Fibroblast of skin of left quadriceps (primary cell): ENCODE measurements at places on chromosomes 5 and 9.

DNA sequence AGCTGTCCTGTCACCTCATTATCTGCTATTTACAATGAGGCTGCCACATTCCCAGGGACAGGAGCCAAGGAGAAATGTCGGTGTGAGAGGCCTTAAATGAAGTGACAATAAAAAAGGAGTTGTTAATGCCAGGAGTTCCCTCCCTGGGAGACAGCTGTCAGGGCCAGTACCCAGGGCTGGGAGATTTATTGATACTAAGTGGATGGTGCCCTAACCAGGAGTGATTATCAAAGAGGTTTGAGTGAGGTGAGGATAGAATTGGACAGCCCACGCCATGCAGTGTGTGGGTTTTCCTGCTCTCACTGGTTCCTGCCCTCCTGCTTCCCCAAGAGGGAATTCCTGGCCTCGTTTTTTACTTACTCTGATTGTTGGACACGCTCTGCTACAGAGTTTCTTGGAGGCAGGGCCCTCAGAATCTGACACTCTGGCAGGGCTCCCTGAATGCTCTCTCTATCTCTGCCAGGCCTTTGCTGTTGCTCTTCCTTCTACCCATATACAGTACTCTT lies 150.8 kb downstream of the GRIA1 start:
- no peak for DNase-seq

- DNase-seq = no peak
These were observed 17.1 kb downstream of the ARSK start for GRCh38 chr5:95572016-95572415.

DNA sequence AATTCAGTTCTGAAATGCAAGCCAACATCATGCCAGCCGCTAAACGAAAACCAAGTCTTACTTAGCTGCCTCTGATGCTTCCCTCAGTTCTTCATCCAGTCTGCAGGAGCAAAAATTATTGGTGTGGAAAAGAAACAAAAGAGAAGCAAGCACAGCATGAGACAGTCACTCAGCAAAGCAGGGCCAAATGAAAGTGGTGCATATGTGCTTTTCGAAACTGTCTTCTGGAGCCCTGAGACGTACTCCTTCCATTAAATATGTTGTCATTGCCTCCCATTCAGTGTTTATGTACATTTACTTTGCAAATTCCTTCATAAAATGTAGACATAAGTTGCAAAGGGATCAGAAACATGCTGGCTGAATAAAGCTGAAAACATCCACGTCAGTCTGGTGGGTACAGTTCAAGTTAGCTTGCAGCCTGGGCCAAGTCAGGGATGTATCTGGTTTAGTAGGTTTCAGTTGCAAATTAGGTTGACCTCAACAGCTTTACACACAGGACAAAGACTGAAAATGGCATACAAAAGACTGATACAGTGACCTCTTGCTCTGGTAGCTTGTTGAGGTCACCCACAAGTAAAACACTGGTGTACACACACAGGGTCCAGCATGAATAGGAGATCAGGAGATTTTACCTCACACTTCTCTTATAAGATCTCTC lies 139.7 kb upstream of the PCA3 start:
- DNase-seq = no peak

DNA sequence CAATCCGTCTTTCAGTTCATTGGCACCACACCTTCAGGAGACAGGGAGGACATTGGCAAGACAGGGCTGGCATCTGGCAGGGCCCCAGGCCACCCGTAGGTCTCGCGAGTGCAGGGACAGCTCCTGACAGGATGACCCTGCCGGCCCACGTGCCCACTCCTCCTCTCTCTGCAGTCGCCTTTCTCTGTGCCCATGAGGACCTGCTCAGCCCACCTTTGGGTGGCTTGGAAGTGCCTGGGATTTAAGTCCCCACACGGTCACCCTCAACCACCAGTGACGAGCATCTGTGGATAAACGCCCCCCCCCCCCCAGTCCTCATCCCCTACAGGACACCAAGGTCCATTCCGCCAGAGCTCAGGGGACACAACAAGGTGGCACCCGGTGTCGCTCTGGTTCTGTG lies 4.1 kb downstream of the MRPL36 start:
- DNase-seq = no peak

DNA sequence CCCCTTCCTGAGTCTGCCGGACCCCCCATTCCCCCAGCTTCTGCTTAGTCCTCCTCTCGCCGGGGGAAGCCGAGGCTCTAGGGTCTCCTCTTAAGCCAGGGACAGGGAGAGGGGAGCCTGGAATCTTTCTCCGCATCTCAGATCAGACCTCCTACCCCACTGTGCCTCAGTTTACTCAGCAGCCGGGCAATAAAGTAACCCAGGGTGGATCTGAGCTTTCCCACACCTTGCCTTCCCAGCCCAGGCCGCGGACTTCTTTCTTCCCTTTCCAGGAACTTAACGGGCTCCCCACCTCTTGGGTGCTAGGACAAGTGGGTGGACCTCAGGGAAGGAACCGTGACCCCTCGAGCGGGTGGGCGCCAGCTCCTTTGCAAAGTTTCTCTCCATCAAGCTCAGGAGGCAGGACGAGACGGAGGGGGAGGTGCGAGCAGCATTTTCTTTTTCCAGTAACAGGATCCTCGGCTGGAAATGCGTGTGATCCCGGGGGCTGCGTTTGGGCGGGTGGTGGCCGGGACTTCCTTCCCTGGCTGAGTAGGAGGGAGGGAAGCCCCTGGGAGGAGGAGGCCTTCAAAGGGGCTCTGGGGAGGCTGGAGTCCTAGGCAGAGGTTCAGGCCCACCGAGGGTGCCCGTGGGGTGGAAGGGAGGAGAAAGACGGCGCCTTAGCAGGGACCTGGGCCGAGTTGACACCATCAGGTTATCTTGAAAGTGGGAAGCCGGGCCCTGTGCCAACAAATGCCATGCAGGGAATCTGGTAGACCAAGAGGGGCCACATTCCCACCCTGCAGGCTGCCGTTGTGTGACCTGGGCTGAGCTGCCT lies 795 bp downstream of the DAB2IP start:
- DNase-seq = no peak

GRCh38 chr5:9316733-9317132 lies 229.1 kb downstream of the SEMA5A start:
- no peak for DNase-seq

DNA sequence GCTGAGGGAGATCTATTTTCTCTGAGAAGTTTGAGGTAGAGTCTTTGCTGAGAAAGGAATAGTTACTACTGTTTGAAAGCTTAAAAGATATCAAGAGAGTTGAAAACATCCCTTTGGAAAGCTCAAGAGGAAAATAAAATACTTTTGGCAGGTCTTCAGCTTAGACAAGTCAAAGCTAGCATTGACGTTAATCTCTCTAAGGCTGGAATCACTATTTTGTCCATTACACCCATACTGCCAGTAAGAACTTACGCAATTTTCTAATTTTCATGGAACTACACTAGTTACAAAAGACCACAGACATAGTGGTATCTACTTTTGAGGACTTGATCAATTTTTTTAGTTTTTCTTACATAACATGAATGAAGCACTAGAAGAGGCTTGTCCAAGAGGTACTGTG lies 494.9 kb downstream of the PSAT1 start:
- DNase-seq = no peak

GRCh38 chr9:10488937-10489336 lies 123.9 kb downstream of the PTPRD start:
- DNase-seq = no peak

DNA sequence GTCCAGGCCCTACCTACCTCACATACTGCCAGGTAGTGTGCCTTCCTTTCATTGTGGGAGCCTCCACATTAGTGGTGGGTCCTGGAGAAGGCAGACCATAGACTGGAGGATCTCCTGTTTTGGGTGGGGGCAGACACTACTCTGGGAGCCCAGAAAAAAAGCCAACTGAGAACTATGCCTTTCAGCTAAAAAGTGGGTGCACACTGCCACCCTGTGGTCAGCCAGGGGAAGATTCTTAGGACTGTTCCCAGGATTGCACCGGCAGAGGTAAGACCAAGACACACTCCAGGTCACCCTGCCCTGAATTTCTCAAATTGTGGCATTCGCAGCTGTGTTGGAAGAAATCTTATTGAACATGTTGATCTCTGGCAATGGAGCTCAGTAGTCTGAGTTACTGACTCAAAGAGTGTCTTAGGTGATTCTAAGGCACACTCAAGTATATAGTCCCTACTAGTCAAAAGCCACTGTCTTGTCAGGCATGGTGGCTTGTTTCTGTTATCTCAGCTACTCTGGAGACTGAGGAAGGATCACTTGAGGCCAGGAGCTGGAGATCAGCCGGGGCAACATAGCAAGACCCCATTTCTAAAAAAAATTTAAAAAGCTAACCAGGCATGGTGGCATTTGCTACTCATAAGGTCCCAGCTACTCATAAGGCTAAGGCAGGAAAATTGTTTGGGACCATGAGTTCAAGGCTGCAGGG lies 3.6 kb downstream of the SIGMAR1 start:
- DNase-seq = no peak

DNA sequence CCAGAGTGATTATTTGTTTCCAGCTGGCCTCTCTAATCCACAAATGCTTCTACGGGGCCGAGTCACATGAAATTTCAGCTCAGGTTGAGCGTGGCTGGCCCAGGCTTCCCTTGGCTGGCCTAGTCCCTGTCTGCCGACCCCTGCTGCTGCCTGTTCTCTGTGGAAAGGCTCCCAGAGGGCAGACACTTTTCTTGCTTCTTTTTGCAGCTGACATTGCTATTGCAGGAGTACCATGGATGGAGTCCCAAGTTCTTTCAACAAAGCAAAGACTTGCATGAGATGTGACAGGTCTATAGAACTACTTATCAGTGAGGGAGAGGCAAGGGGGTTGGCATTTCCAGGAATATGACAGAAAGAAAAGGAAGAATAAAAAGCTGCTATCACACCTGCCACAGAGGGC lies 287.4 kb upstream of the ARRDC3 start:
- DNase-seq = no peak

DNA sequence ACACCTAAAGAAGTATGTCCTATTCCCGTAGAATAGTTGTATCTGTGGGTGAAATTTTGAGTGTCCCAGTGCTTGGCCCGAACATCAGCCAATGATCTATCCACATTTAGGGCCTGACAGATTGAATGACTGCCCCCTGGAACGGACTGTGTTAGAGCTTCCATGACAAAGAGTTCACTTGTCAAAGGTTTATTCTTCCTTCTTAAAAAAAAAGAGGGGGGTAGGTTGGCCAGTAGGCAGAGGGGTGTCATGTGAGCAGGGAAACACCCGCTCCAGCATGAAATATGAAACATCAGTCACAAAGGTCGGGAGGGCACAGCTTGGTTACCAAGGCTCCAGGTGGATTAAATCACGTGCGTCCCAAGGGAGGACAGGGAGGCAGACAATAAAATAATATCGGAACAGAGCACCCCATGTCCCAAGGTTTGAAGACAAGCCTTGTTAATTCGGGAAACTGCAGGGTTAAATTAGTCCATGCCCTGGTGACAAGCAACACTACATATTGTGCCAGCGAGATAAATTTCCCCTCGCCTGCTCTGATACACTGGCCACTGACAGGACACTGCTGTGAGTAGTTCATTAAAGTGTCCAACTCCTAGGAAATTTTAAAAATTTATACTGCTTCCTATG lies 401.2 kb downstream of the IRX1 start:
- no peak for DNase-seq

DNA sequence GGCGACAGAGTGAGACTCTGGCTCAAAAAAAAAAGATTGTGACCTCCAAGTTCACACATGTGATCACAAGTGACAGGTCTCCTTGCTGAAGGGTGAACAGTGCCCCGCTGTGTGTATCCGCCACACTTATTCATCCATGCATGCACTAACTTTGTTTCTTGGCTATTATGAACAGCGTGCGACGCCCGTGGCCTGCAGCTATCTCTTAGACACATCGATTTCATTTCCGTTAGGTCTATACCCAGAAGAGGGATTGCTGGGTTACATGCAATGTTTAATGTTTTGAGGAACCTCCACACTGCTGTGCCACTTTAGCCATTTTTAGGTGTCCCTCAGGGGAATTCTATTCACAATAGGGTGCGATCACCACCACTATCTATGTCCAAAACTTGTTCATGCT lies 12.1 kb upstream of the EGFL7 start:
- no peak for DNase-seq

GRCh38 chr5:180717989-180718388 lies 21.9 kb downstream of the OR2Y1 start:
- DNase-seq = no peak

- no peak for DNase-seq
These were observed 14.2 kb downstream of the AP3S1 start for GRCh38 chr5:115855959-115856358.

DNA sequence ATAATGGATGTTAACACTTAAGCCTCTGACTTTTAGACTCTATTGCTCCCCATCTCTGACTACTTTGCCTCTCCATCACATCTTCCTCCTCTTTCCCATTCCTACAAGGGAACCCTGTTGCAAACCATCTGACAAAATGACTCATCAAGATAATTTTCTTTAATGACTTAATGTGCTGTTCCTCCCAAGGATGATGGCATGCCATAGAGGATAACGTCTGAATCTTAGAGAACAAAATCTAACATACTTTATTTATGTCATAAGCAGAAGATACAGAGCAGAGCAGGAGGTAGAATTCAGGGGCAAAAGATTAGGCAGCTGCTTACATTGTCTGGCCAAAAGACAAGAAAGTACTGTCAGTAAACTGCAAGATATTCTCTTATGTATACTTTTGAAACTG lies 76.8 kb downstream of the FGF10 start:
- DNase-seq = no peak

- no peak for DNase-seq
These were observed 7.1 kb upstream of the CFAP90 start for GRCh38 chr5:7857926-7858632.

DNA sequence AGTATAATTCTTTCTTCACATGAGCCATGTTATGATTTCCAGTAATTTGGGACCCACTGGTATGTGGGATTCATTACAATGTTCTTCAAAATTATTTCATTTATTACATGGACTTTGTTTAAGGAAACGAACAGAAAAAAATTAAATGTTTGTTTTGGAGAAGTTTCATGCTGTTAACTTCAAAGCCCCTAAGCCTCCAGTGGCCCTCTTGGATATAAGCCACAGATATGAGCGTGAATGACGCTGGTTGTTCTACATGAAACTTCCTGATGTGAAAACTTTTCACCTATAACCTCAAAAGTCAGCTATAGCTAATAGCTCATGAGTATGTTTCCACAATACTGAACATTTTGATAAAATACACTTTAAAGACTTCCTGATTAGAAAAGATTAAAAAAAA lies 334.2 kb downstream of the PDE4D start:
- no peak for DNase-seq

DNA sequence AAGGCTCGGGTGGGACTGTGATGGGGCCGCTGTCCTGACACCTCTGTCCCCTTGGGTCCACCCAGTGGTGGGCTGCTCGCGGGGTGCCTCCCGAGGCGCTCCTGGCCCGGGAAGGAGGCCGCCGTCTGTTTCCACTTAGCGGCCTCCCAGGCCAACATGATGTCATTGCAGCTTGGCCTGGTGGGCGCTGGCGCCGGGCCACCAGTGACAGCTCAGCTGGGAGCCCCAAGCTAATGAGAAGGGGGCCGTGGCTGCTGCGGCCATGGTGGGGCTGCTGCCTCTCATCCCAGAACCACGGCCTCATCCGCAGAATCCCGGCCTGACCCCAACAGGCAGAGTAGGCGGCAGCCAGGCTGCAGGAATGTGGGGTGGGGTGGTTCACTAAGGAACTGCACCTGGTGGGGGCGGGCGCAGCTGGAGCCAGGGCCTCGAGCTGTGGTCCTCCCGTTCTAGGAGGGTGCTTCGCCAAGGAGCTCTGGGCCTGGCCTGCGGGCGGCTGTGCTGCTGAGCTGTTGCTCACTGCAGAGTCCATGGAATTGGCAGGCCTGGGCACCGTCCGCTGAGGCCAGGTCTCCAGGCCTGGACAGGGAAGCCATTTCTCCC lies 123.5 kb upstream of the COL5A1 start:
- no peak for DNase-seq
